ENCODE measurements at places on chromosomes 6 and 20.

DNA sequence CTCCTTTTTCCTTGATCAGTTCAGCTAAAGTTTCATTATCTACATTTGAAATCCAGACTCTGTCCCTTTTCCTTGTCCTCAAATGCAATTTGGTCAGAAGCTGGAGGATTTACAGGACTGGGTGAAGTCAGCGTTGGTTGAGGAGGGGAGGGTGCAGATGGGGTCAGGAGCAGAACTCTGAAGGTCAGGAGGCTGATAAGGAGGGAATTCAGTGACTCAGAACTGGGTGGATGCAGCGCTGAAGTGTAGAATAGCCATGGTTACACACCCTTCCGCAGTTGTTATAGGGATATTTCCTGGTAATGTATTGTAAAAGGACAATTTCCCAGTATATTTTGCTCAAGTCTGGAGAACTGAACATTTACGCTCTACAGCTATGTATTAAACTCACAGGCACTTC is 133.1 kb upstream of the FOXA2 start:
- DNase-seq = peak; percentile 49

DNA sequence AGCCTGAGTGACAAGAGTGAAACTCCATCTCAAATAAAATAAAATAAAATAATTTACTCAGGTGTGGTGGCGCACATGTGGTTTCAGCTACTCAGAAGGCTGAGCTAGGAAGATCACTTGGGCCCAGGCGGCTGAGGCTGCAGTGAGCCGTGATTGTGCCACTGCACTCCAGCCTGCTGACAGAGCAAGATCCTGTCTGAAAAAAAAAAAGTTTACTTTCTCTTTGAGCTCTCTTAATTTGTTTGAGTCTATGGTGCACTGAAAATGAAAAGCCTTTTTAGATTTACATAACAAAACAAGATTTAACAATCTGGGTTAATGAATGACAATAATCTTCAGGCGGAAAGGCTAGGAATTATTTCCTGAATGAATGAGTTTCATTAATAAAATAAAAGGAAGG is 23.3 kb upstream of the NHSL1 start:
- DNase-seq = no peak

DNA sequence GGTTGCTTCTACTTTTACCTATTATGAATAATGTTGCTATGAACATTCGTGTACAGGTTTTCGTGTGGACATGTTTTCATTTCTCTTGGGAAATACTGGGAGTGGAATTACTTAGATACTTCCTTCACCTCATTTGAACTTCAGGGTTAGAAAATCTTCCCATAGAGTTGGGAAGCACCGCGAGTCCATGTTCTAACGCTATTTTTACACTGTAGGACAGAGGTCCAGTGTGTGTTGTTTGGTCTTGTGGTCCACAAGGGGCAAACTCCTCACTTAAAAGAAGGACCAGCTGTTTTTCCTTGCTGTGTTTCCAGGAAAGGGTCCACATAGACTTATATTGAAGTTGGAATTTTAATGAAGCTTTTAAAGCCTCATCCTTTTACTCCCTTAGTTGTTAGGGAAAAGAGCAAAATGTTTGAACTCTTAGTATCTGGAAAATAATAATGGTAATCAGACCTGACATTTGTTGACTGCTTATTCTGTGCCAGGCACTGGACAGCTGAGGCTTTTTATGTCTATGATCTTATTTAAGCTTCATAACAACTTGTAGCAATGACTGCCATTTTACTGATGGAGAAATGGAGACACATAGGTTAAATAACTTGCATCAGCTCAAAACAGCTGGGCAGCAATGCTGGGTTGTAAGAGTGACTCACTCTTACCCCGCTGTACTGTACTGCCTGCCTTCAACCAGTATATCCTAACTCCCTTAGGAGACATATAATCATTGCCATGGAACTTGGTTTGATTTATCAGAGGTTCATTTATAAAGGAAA is 52.0 kb downstream of the CDC5L start:
- DNase-seq = peak; percentile 60

DNA sequence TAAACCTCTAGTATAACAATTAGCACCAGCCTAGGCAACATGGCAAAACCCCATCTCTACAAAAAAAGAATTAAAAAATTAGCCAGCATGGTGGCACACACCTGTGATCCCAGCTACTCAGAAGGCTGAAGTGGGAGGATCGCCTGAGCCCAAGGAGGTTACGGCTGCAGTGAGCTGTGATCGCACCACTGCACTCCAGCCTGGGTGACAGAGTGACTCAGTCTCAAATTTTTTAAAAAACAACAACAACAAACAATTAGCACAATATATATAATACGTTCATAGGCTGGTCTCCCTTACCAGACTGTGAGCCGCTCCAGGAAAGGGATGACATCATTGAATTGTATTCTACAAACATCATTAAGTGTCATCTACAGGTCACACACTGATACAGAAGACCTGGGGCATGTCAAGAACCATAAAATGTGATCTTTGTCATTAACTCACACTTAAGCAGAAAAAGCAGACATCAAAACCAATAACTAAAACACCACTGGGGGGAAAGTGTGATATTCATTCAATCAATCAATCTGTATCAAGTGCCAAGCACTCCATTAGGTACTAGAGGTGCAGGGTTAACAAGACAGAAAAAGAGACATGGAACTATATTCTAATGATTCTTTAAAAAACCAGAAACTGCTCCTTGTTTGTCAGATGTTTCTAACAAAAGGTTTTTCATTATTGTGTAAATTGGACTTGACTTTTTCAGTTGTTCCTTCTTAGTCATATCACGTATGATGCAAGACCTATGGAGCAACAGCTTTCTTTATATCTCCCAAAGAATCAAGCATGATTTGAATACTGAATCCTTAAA is 17.8 kb downstream of the MAP3K5 start:
- DNase-seq = peak; percentile 44

DNA sequence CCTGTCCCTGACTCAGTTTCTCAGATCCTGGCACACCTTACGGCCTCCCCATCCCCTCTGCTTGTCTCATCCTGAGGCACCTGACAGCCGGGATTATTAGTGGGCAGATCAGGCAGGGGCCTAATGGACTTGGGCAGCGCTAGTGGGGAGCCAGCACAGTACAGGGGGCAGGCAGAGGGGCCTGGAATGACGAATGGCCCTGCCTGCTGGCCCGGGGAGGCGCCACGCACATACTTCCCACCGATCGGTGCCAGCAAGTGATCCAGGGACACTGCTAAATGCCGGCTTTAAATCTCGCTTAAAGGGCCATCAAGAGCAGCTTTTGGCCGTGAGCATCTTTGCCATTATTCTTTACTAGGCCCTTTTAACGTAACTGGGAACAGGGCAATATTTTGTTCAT is 188.4 kb downstream of the DHX35 start:
- DNase-seq = no peak

DNA sequence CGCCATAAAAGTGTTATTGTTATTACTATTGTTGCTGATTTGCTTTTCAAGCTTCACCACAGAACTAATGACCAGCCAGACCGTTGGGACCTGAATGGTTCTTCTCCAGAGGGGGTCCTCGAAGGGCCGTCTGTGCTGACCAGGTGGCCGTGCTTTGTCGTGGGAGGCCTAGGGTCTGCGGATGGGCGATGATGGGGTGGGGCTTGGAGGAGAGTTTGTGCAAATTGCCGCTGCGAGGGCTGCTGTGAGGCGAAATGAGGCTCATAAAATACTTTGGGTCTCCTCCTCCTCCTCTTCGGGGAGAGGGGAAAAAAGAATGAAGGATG is 6.0 kb upstream of the ZBTB22 start:
- DNase-seq = no peak

DNA sequence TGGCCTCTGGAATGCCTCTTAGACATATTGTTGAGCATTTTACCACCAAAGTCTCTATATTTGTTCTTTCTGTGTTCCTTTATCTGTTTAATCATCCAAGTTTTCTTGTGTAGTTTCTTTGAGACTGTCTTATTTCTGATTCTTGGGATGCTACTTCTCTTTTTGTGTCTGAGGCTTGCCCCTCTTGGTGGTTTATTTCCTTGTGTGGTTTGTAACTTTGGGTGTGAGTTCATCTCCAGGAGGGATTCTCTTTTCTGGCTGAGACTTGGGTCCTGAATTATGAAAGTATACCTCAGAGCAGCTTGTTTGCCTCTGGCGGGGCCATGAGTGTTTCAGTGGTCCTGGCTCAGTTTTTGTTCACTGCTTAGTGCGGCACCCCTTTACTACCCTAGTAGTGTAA is 33.9 kb downstream of the PPARD start:
- no peak for DNase-seq

- peak; percentile 31 for DNase-seq
Measured at GRCh38 chr20:32437391-32438074, 79.4 kb downstream of the ASXL1 start.

DNA sequence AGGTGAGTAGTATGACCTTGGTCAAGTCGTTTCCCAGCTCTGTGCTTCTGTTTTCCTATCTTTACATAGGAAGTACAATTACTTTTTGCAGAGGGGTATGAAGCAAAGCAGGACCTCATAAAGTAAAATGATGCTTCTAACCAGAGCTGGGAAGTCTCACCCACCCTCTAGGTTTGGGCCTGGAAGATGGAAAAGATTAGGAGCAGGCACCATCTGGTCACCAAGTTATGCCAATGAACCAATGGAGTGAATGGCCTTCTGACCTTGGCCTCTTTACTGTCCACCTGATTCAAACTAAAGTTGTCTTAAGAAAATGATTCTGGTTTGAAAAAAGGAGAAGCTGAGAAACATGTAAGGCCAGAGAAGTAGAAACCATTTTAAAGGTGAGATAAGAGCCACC is 68.9 kb upstream of the CTNNBL1 start:
- no peak for DNase-seq

- DNase-seq = peak; percentile 24
Measured at GRCh38 chr6:140897804-140898573, 1234.7 kb upstream of the GJE1 start.

- no peak for DNase-seq
Measured at GRCh38 chr6:108750801-108751200, 97.4 kb upstream of the ARMC2 start.

GRCh38 chr20:37406010-37406998 is 60.4 kb downstream of the SRC start:
- DNase-seq = peak; percentile 60

All from RPMI7951 (cell line).